ENCODE measurements at places on chromosomes 4 and X.

DNA sequence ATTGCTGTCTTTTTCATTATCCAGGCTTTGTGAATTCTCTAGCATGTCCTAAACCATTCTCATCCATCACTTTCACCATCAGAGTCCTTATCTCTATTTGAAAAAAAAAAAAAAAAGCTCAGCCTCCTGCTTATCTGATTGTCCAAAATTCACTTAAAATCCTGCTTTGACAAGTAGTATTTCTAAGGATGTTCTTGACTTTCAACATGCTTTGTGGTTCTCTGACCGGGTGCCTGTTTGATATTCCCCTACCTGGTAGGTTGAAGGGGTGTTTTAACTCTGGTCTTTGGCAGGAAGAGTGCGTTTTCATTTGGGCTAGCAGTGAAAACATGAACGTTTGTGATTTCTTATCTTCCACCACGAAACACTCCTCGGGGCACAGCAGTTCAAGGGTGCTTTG, 17.3 kb upstream of the BBS12 start:
- DNase-seq = no peak

GRCh38 chr4:100590325-100590724, 72.5 kb upstream of the EMCN start:
- DNase-seq = no peak

GRCh38 chrX:148643460-148643859, 143.0 kb downstream of the AFF2 start:
- no peak for DNase-seq

DNA sequence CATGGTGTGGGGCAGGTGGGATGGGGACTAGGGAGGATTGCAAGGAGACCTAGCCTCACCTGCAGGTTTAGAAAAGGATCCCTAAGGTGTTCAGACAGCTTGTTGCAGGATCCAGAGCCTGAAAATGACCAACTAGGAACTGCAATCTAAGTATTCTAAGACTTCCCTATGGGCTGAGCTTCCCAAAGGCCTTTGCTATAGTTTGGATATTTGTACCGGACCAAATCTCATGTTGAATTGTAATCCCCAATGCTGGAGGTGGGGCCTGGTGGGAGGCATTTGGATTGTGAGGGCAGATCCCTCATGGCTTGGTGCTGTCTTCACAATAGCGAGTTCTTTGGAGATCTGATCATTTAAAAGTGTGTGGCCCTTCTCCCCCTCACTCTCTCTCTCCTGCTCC, 52.1 kb downstream of the GPC3 start:
- no peak for DNase-seq

- DNase-seq = peak; percentile 64
Observed at GRCh38 chrX:129540068-129540653, at the start of gene OCRL. TSS of gene OCRL (plus strand) at chrX:129540259. CDS start at chrX:129540440, 181 bp downstream.

DNA sequence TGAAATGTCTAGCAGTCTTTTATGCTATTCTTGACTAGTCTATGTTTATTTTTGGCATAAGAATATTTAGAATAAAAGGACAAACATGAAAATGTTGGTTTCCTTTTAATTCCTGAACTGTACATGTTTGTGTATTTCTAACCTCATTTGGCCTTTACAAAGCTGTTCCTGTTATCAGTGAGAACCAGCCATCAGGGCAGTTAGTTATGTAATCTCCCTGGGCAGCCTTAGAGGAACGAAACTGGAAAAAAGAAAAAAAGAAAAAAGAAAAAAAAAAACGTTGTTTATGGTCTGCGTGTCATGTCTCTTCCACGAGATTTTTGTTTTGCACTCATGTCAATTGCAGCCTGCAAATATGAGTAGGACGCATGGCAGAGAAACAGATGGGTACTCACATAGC, 193.7 kb downstream of the MAGEB5 start:
- no peak for DNase-seq

DNA sequence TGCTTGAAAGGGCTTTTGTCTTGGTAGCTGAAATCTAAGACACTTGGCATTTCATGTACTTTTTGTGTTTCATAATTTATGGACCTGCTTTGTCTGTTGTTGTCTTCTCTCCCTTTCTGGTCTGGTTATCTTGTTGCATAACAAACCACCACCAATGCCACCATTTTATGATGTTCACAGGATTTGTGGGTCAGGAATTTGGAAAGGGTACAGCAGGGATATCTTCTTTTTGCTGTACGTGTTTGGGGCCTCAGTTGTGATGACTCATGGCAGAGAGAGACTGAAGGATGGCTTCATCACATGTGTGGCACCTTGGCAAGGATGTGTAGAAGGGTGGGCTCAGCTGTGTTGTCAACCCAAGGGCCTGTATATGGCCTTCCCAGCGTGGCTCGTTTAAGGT, 35.2 kb downstream of the KDM6A start:
- no peak for DNase-seq

GRCh38 chrX:97564496-97564895, 680.8 kb downstream of the RPA4 start:
- no peak for DNase-seq

DNA sequence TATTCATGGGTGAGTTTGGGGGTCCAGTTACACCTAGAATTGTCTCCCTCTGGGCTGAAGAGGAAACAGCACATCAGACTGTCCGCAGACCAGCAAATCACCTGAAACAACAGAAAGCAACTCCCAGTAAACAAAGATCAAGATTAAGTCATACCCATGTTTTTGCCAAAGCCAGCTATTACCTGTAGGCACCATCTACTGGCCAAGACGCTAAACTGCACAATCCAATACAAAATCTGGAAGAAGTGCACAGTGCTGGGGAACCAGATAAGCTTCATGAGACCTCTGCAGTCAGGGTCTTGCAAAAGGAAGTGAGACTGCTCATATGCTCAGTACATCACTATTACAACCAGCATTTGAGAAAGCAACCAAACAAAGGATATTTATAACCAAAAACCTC, 157.5 kb upstream of the ITM2A start:
- DNase-seq = no peak

DNA sequence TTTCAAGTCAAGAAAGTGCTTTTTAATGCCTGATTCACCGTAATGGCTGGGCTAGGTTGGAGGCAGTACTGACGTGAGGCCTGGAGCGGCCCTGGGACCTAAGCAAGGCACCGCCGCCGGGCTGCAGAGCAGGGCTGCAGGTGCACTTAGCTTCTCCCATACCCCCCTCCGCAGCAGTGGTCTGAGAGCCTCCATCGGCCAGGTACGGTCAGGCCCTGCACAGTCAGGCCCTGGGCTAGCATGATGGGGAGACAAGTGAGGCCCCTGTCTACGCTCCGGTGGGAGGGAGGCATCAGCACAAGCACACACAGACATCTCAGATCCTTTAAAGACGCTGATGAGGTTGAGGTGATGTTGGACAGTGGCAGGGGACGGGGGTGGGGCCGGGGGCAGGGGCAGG, 4.7 kb downstream of the MAEA start:
- DNase-seq = no peak

DNA sequence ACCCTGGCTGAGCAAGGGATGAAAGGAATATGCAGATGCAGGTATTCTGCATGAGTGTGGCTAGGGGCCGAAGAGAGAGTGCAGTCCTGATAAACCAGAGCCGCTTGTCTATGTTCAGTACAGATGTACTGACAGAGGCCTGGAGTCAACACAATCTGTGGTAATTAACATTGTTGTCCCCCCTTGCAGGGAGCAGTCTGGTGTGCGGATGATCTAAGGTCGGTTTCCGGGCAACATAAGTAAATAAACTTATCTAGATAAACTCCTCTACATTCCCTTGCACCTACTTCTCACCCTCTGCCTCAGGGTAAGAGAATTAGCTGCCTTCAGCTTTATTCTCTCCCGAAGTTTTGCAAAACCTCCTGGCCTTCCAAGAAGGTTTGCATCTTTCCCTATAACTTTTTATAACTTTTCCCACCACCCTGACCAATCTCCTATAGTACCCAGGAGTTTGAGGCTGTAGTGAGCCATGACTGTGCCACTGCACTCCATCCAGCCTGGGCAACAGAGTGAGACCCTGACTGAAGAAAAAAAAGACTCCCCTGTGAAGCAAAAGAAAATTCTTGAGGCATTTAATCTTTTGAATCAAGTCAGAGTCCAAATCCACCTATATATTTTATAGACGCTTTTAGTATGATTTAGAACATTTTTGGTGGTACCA, 26.6 kb downstream of the SNX25 start:
- no peak for DNase-seq

DNA sequence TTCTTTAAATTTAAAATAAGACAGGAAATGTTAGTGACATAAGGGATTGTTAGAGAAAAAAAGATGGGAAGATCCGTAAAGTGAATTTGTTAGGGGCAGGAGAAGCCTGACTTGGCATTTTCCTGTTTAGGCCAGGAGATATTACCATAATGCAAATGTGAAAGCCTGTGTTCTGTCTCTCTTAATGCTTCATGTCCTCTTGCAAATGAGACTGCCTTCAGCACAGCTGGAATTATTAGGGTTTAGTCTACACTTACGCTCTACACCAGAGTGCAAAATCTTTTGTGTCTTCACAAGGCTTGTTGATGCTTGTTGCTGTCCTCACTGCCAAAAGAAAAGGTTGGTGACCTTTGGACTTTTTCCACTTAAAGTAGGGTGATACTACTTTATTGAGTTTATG, 56.8 kb downstream of the JADE1 start:
- DNase-seq = no peak

DNA sequence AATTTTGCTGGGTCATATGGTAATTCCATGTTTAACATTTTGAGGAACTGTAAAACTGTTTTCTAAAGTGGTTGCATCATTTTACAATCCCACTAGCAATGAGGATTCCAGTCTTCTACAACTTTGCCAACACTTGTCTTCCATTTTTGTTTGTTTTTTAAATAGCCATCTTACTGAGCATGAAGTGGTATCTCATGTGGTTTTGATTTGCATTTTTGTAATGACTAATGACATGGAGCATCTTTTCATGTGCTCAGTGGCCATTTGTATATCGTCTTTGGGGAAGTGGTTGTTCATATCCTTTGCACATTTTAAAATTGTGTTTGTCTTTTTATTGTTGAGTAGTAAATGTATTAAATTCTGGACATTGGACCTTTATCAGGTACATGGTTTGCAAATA, 94.7 kb downstream of the TMEM131L start:
- no peak for DNase-seq

DNA sequence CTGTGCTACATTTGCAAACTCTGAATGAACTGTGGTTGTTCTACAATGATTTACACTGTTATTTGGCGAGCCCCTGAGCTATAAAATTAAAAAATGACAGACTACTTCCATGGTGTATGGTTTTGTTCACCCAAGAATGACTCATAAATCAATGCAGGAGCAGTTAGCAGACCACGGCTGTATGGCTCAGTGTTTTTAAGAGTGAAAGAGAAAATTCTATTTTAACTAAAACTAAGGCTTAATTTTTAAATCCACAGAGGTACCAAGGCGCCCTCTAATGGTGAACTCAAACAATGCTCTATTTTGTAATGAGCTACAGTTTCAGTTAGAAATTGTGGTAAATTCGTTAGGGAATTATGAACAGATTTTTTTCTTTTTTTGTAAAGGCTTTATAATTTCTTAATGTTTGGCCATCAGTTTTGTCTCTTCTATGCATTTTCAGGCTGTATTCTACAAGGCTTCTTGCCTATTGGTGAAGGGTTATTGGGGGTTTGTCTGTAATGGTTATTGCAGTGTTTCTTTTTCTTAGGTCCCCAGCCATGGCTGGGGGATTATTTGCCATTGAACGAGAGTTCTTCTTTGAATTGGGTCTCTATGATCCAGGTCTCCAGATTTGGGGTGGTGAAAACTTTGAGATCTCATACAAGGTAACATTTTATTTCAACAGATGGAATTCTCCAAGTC, 32.5 kb downstream of the HMGB2 start:
- peak; percentile 58 for DNase-seq

GRCh38 chr4:174292473-174292872, 8.8 kb downstream of the CEP44 start:
- DNase-seq = no peak

GRCh38 chr4:110119337-110119736, 79.1 kb downstream of the ELOVL6 start:
- DNase-seq = no peak

DNA sequence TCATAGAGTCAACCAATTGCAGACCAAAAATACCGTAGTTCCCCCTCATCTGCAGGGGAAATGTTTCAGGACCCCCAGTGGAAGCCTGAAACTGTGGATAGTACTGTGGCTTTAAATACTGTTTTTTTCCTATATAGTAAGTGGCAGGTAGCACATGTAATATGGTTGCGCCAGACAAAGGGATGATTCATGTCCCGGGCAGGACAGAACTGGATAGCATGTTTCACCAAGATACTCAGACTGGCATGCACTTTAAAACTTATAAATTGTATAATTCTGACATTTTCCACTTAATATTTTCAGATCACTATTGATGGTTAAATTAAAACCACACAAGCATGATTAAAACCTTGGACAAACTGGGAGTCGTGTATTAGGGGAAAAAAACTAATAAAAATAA, 276.3 kb upstream of the AGA start:
- no peak for DNase-seq

DNA sequence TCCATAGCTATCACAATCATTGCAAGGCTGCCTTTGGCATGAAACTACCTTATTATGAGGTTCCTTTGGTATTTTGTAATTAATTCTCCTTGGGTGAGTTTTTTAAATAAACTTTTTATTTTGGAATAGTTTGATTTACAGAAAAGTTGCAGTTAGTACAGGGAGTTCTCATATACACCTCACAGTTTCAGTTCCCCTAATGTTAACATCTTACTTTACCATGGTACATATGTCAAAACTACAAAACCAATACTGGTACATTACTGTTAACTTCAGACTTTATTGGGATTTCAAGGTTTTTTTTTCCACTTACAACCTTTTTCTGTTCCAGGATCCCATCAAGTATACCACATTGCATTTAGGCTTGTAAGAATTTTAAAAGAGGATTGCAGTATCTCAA, 52.0 kb upstream of the RGN start:
- DNase-seq = no peak

DNA sequence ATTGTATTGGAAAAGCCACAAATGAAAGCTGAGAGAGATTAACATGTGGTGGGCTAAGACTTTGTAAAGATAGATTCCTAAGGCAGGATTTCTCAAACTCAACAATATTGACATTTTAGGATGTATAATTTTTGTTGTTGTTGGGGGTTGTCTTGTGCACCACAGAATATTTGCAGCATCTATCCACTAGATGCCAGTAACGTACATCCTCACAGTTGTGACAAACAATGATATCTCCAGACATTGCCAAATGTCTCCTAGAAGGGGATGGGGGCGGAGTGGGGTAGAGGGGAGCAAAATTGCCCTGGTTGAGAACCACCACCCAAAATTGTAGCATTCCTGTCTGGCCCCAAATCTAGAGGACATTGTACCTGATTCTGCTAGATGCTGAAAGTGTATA, 14.7 kb upstream of the CBR4 start:
- DNase-seq = no peak

DNA sequence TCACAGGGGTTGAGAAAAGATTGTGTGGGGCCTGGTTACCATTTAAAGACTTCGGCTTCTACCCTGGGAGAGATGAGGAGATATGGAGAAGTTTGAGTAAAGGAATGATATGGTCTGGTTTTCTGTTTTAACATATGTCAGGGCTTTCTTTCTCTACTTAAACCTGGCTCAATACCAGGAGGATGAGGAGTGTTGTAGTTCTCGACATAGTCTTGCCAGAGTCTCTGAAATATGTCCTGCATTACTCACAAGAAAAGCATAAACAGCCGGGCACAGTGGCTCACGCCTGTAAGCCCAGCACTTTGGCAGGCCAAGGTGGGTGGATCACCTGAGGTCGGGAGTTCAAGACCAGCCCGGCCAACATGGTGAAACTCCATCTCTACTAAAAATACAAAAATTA, 16.4 kb upstream of the ACE2 start:
- no peak for DNase-seq

- no peak for DNase-seq
Observed at GRCh38 chrX:155031657-155032056, 5.0 kb downstream of the FUNDC2 start.
